ENCODE measurements at places on chromosomes 7 and 10.
A peak's percentile ranks its signal among the peaks of the same experiment; 100 is the strongest.

DNA sequence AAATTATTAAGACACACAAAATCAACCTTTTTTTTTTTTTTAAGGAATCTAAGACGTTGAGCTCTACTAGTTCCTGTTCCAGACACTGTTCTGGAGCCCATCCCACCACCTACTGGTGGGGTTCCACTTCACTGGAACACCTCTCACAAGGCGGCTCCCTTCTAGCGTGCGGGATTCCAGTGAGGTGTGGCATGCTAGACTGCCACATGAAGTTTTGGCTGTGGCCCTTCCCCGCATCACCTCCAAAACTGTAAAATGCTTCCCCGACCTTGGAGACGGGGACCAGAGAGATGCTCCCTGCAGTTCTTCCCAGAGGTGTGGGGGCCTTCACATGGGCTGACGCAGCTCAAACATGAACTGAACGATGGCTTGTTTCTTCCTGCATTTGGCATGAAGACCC is 12.6 kb downstream of the FAM53B start:
- DNase-seq, result no peak

DNA sequence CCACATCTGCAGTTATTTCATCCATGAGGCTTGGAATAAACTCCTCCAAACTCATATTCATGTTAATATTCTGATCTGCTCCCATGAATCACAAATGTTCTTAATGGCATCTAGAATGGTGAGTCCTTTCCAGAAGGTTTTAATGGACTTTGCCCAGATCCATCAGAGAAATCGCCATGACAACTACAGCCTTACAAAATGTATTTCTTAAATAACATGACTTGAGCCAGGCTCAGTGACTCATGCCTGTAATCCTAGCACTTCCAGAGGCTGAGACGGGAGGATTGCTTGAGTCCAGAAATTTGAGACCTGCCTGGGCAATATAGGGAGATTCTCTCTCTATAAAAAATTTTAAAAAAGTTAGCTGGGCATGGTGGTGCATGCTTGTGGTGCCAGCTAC is 102.1 kb upstream of the TMEM168 start:
- DNase-seq, result no peak

DNA sequence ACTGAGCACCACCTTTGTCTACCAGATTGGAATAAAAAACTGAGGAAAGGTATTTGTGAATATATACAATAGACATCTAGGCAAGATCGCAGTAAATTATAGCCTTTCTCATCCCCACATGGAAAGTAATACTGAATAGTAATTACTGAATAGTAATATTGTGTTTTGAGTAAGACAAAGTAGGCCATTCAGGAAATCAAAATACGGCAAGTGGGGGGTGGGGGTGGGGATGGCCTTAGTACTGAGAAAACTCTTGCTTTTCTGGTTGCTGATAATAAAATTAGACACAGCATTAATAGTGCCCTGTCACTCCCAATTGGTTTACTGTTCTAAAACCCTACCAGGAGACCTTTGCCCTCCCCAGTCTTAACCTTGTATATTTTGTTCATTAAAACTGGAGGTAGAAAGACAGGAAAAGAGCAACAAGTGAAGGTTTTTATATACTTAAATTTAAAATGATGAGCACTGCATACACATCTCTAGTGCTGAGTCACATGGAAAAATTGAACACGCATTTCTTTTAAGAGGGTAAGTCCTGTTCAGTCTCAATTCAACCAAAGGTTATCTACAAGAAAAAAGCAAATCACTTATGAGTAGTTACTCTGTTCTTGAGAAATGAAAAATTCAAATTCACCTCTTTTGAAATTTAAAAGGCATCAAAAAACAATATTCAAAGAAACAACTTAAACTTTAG is 65.6 kb downstream of the IGF2BP3 start:
- peak; percentile 8 for DNase-seq

DNA sequence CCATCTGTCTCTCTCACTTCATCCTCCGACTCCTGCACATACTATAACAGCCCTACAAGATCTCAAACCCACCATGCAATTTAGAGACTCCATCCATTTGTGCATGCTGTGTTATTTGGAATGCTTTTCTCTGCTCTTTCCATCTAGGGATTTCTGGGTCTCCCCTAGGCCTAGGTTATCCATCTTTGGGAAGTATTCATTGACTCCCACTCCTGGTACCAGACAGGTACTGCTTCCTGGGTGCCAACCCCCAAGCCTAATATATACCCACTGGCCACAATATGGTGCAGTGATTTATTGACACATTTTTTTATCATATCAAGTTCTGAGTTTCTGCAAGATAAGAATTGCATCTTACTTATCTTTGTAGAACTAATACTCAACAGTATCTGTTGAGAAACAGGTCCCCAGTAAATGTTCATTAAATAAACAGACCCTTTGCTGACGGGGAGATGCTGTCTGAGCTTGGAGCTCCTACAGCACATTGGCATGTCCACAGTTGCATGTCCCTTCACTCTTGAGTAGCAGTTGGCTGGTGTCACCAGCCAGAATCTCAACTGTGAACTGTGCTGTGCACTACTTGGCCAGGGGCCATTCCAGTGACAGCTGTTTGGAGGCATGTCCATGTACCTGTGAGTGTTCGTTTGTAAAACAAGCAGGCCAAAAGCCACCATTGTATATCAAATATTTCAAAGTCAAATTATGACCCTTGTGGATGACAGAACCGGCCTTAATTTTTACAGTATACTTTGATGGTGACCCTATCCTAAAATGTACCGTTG is 223.3 kb upstream of the NFE2L3 start:
- no peak for DNase-seq

DNA sequence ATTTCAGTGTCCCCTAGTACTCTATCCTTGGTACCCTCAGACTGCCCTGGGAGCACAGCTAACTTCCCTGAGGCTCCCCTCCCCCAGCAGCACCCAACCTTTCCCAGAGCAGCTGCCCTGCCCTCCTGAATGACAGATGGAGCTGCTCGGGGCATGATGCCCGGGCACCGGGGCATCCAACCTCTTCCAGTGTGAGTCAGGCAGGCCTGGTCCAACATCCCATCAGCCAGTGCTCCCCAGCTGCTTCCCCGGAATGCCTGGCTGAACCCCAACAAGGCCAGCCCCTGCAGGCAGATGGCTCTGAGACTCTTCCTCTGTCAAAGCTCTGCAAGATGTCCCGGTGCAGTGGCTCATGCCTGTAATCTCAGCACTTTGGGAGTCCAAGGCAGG is 11.9 kb upstream of the TSPAN15 start:
- peak; percentile 51 for DNase-seq

GRCh38 chr7:26787701-26788100 is 76.7 kb downstream of the SKAP2 start:
- DNase-seq, result no peak

- no peak for DNase-seq
Observed at GRCh38 chr7:151684408-151685175, 164.9 kb upstream of the RHEB start.

DNA sequence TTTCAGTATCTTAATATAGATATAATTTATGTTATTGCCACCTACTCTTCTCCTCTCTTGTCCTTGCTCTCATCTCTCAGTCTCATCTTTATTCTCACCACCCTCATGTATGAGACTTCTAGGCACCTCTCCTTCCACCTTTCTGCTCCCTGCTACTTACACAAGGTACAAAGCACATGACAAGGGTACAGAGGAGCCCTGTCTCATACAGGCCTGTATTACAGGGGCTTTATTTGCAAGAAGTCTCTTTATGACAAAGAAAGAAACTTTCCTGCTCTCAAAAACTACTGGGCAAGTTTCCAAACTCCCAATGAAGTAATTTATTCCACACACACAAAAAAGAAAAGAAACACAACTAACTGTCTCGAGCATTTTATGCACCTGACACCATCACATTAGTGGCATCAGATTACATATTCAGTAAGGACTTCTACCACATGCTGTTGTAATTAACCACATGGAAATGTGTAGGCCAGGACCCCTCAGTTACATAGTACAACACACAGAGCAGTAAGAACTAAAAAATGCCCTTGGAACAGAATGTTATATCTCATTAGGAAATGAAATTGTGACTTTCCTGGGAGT is 253.1 kb downstream of the FZD1 start:
- DNase-seq, result no peak

GRCh38 chr10:3355536-3355935 is 183.0 kb upstream of the PITRM1 start:
- DNase-seq, result no peak

GRCh38 chr10:131994435-131994834 is 12.7 kb upstream of the BNIP3 start:
- DNase-seq, result no peak

DNA sequence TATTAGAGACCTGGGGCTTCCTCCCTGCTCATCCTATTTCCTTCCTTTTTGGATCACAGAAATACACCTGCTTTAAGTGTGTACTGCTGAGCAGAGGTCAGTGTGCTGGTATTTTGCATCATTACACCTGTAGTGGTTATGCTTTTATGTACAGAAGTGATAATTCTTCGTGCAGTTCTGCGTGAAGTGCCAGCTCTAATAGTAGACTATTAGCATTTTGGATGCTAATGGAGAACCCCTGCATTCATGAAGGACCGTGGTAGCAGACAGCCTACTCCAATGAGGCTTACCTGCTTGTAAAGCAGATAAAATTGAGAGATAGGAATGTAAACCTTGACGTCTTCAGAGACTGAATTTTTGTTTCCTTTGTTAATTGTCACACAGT is 114.3 kb downstream of the CDK14 start:
- no peak for DNase-seq

- DNase-seq, result no peak
Observed at GRCh38 chr10:110530131-110530831, 32.6 kb downstream of the DUSP5 start.

DNA sequence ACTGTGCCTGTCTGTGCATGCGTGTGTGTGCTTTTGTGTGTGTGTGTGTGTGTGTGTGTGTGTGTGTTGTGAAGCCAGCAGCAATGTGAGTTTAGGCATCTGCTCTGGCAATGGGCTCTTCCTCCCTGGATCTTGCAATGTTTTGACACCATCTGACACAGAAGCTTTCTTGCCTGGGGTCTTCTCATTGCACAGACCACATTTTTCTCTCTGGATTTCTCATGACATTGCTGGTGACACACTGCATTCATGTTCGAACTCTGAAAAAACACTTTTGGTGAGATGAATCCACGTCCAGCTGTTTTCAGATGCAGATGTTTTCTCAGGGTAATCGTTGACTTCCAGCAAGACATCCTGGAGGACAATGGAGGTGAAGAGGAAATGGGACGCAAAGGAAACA is 63.0 kb upstream of the FZD8 start:
- DNase-seq, result no peak

- DNase-seq, result no peak
Observed at GRCh38 chr10:25039531-25039930, 23.1 kb downstream of the THNSL1 start.

DNA sequence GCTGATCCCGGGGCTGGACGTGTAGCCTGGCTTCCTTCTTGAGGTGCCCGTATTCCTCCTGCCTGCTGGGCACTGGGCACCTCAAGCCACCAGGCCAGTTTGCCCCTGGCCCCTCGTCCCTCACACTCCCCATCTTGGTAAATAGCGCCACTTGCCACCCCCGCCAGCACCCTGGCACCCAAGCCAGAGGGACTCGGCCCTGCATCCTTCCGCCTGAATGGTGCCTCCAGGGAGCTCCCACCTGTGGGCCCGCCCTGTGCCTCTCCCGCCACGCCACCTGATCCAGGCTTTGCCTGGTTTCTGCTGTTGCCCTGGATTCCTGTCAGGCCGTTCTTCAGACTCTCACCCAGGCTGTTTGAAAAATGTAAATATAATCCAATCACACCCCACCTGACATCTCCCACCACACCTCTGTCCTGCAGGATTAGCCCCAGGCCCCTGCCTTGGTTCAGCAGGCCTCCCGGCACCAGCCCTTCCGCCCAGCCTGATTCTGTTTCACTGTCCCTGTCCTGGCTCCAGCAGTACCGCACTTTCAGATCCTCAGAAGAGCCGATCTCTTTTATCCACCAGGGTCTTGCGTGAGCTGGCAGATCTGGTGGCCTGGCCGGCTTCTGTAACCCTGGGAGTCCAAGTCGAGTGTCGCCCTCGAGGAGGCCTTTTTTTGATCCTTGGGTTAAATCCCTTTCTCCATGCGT is 33.8 kb downstream of the WIPI2 start:
- no peak for DNase-seq

DNA sequence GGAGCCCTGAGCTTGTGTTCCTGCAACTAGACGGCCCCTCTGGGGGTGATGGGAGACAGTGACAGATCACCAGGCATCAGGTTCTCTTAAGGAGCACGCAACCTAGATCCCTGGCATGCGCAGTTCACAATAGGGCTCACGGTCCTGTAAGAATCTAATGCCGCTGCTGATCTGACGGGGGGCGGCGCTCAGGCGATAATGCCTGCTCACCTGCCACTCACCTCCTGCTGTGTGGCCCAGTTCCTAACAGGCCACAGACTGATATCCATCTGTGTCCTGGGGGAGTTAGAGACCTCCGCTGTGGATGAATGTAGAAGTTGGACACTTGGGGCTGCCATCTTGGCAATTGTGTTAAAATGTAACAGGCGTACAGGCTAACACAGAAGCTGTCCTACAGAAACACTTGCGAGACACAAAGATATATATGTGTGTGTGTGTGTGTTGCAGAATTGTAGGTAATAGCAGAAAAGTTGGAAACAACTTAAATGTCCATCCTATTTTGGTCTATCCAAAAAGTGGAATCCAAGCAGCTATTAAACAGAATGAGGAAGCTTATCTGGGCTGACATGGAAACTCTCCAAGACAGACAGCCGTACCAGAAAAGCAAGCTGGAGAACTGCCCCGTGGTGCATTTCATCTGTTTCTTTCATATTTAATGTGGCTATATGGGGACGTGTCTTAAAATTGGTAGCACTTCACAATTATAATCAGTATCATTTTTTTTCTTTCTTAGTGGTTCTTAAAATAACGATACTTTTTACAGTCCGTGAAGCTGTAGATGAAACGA is 82.8 kb downstream of the MKI67 start:
- DNase-seq, result no peak

DNA sequence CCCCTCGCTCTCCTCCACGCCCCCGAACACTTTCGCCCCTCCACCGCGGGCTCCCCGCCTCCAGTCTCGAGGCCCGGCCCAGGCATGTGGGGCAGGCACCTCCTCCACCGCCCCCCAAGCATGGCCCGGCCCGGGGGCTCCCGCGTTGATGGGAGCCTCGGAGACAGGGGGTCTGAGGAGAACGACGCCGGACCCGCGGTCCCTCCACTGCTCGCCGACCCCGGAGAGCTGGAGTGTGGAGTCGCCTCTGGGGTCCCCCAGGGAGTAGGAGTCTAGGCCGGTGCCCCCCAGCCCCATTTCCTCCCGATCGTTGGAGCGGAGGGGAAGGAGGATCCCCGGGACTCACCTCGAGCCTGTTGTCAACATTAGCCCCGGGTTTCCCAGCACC is 206 bp downstream of the UPF2 start:
- no peak for DNase-seq
